Islet precursor cell (in vitro differentiated cells): ENCODE measurements at places on chromosomes 2 and 18.

- peak; percentile 44 for DNase-seq
Observed at GRCh38 chr2:20512061-20512605, 65.3 kb downstream of the RHOB start.

DNA sequence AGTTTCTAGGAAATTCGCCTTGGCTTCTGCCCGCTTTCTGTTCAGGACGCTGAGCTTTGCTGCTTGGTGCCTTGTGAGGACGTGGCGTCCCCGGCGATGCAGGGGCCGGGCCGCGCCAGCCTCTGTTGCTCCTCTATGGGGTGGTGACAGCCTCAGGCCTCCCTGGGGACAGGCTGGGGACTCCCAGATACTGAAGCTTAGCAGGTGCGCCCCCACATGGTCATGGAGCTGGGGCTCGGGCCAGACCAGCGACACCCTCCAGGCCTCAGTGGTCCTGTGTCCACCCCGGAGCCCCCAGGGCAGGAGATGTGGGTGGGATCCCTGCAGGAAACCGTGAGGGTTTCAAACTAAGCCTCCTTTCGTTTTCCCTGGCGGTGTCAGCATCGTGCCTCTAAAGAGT lies 29.2 kb downstream of the KCNG2 start:
- DNase-seq, result no peak

GRCh38 chr2:64059270-64059669 lies 40.0 kb upstream of the VPS54 start:
- DNase-seq, result no peak

- DNase-seq, result no peak
Observed at GRCh38 chr2:204514439-204514838, 30.8 kb upstream of the PARD3B start.

DNA sequence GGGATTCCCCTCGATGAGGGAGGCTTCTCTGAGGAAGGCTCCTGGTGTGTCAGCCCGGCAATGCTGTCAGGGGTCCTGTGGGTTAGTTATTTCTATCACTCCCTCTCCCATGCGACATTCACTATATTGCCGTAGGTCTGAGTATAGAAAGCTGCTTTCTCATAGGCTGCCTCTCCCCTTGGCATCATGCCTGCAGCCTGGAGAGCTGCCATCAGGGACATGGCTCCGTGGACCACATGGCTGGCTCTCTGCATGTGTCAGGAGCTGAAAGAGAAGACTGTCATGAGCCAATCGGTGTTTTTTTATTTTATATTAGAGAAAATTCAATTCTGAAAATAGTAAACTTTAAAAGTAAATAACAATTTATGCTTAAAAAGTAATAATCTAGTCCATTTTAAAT lies 198.0 kb downstream of the CDH20 start:
- no peak for DNase-seq

DNA sequence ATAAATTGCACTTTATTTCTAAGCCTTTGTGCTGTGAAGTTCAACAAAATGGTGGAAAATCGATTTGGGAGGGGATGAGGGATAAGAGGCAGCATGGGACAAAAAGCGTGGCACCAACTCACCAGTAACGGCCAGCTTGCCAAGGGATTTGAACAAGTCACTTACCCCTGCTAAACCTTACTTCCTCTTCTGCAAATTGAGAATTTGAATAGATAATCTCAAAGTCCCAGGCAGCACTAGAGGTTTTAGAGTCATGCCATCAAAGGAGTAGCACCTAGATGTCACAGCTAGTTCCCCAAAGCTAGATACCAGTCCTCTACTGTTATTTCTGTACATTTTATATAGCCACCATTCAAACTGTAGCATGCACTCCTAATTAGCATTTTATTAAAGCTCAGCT lies 83.7 kb upstream of the VRK2 start:
- DNase-seq, result no peak

GRCh38 chr2:124921191-124921590 lies 896.1 kb downstream of the CNTNAP5 start:
- no peak for DNase-seq

- DNase-seq, result peak; percentile 65
Observed at GRCh38 chr18:76847916-76848315, 25.6 kb downstream of the ZNF236 start.

DNA sequence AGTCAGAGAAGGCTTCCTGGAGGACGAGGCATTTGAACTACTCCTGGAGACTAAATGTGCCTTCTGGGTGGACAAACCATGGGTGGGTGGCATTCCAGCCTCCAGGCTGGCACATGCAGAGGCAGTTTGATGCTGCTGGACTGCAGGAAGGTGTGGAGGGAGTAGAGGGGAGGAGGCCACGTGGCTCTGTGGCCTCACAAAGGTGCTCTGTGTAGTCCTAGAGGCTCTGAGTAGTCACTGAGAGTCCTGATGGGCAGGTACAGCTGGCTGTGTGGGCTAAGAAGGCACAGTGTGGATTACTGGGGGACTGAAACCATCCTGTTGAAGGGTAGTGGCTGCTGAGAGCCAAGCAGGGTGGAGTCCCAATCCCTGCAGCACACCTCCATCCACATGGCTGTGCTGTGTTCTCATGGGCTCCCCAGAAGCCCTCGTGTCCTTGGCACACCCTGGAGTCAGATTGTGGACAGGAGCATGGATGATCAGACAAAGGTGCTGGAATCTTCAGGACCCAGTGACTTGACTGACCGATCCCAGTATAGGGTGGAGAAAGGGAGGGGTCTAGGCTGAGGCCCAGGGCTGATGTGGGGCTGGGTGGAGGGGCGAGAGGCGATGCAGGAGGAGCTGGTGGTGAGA lies 87.4 kb upstream of the HS6ST1 start:
- DNase-seq, result peak; percentile 53

DNA sequence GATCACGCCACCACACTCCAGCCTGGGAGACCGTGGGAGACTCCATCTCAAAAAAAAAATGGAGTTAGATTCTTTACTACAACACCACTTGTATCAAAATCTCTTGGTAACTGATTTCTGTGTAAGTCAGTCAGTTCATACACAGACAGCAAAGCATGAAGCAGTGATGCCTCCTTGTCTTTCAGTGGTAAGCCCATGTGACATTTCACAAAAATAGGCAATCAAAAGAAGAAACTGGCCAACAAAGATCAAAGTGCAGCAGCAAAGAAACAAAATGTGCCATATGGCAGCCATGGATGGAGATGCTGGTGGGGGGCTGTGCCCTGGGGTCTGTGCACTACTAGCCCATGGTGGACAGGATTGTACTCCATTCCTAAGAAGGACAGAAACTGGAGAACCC lies 6.7 kb upstream of the RAB12 start:
- no peak for DNase-seq

DNA sequence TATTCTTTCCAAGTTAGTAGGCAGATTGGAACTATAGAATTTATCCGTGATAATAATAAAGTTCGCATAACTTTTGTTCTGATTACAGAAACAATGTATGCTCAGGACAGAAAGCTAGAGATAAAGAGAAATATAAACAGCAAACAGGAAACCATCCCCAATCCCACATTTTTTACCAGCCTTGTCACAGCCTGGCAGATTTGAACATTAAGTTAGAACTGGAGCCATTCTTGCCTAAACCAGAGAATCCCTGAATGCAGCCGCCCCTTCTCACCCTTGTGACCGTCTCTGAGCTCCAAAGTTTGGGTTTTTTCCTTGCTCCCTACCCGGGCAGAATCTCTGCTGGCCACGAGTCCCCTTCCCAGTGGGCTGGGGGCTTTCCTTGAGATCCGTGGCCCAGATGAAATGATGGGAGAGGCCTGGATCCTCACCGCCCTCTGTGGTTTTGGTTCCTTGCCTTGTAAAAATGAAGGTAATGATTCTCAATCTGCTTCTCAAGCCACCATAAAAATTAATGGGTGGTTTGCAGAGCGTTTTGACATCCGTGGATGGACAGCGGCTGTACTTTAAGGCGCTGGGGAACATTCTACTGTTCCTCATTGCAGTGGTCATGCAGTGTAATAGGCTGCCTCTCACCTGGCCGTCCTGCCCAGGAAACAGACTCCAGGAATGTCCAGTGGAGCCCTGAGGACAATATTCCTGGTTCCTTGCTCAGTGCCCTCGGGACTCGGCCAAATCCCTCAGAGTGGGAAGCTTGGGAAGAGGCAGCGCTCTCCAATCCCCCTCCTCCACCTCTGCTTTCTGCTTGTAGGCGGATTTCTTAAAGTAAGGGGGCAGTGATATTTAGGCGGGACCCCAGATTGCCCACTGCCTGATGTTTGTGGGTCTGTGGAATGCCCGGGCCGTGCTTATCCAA lies 1.6 kb downstream of the SH3BP4 start:
- peak; percentile 92 for DNase-seq

DNA sequence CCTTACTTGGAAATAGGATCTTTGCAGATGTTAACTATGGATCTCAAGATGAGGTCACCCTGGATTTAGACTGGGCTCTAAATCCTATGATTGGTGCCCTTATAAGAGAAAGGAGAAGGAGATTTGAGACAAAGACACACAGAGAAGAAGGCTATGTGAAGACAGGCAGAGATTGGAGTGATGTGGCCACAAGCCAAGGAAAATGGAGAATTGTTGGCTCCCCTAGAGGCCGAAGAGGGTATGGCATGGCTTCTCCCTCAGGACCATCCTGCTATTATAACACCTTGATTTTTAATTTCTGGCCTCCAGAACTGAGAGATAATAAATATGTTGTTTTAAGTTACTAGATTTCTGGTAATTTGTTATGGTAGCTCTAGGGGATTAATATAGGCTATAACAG lies 7.6 kb downstream of the CYBRD1 start:
- no peak for DNase-seq

DNA sequence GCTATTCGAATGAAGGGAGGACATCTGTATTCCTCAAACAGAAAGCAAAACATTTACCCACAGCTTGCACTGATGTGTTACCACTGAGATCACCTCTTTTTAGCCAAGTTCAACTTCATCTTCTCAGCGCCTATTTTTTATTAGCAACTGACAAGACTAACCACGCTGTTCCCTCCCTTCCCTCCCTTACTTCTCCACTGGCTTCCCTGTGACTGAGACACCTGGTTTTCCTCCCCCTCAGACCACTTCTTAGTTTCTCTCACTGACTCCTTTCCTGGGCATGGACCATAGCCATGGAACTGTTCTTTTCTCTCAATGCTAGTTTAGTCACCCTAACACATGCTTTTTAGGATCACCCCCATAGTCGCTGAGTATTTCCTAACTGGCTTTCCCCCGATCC lies 3.3 kb downstream of the L3MBTL4 start:
- no peak for DNase-seq

GRCh38 chr2:101341901-101342624 lies 33.6 kb upstream of the RNF149 start:
- peak; percentile 89 for DNase-seq
